ENCODE measurements at places on chromosomes 16 and 17. TPM values are rescaled to one million over a fixed set of nuclear protein-coding genes. Genes with fewer than 3 reads are reported as not detected.

Gene GPR179
- total RNA-seq: 0.03 TPM

Gene HLF
- 65.8 TPM for total RNA-seq

Gene CCL17
- total RNA-seq: not detected

DNA sequence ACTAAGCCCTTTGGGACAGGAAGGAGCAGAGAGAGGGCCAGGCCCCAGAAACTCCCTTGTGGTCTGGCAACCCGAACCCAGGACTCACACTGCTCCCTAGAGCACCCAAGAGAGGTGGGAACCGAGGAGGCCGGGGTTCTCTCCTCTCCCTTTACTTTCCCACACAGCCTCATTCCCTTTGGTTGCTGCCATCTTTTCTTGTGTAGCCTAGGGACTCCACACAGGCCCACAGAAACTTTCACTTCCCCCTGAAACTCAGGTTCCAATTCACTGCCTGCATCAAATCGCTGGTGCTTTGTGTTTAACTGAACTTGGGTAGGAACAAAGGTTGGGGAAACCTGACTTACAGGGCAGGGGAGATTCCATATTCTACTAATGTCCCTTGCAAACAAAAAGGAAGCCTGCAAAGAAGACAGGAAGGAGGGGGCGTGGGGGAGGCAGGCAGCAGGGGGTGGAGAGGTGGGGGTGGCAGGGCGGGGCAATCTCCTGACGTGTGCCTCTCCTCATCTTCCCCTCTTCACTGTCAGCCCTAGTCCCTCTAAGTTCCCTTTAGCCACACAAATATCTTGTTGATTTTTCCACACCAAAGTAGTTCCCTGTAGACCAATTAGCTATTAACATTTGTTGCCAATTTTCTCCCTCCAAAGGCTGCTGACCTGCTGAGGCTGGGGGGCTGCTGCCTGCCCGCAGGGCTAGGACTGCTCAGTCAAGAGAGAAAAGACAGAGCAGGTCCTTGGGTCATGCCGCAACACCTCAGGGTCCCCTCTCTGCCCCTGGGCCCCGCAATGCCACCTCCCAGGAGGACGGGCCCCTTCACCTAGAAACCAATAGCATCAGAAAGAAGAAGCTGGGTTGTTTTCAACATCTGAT lies 8.0 kb downstream of the ST3GAL2 start:
- DNase-seq: no peak

DNA sequence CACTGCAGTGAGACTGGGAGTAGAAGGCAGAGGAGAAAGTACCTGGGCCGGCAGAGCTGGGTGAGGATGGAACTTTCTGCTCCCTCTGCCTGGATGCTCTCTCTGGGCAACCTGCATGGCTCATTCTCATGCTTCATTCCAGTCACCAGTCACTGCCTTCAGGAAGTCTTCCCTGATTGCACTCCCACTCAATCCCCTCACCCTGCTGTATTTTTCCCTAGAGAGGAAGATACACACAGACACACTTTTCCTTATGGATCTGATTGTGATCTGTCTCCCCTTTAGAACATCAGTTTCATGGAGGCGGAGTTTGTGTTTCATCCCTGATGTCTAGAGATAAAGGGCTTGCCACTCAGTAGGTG lies 44.9 kb downstream of the MEAK7 start:
- no peak for DNase-seq

DNA sequence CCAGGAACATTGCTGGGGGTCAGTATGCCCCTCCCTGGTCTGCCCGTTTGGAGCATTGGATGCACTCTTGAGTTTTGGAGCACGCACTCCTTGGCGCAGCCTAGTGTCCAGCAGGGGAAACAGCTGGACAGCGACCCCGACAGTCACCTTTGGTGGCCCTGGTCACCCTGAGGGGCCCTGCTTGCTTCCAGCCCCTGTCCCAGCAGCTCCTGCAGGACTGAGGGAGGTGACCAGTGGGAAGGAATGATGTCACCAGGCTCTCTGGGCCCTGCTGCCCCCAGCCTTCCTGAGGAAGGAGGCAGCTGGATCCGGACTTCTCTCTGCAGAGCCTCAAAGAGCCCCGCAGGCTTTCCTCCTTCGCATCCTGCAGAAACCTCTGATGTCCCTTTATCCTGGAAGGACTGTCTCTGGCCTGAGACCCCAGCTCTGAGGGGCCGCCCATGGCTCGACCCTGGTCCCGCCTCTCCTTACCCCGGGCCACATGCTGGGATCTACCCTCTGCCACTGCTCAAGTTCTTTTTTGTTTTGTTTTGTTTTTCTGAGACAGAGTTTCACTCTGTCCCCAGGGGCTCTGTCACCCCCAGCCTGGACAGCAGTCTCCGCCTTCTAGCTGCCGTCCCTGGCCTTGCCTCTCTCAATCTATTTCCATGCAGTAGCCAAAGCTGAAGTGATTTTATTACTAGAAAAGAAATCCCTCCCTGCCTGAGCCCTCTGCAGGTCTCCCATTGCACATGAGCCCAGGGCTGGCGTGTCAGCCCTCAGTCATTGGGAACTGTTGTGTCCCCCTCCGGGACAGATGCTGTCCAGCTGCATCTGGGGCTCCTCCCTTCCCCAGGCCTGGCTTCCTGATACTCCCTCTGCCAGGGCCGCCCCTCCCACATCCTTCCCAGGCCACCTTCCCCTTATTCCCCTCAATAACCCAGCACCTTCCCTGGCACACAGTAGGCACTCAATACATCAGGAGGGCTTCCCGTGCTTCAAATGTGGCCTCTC lies 11.6 kb downstream of the ZSCAN10 start:
- DNase-seq: no peak
